SK-N-SH (cell line): ENCODE measurements at places on chromosomes 1 and 21. TPM values are rescaled to one million over a fixed set of nuclear protein-coding genes. Genes with fewer than 3 reads are reported as not detected.

Gene KHDRBS1
- 37.7 and 52.8 TPM in 2 replicates for polyA plus RNA-seq

Gene LRRC38
- polyA plus RNA-seq = 0.02 TPM in 1 of 2 replicates, not detected in the other

Gene PALMD
- polyA plus RNA-seq = 1.8 and 2.3 TPM in 2 replicates

Gene C1orf185
- not detected in 2 replicates for polyA plus RNA-seq

Gene MUL1
- 22.8 and 26.4 TPM in 2 replicates for polyA plus RNA-seq

Gene NPPB
- 0.55 and 0.85 TPM in 2 replicates for polyA plus RNA-seq

Gene MFSD2A
- 4.1 and 6.3 TPM in 2 replicates for polyA plus RNA-seq
